ENCODE measurements at places on chromosomes 13 and 19.

- DNase-seq, result peak; percentile 39
Observed at GRCh38 chr19:31350693-31351055, 1.4 kb upstream of the TSHZ3 start.

GRCh38 chr13:109569958-109570711 is 216.2 kb downstream of the IRS2 start:
- DNase-seq, result peak; percentile 47

GRCh38 chr13:97352815-97353214 is 81.2 kb upstream of the RAP2A start:
- DNase-seq, result no peak

DNA sequence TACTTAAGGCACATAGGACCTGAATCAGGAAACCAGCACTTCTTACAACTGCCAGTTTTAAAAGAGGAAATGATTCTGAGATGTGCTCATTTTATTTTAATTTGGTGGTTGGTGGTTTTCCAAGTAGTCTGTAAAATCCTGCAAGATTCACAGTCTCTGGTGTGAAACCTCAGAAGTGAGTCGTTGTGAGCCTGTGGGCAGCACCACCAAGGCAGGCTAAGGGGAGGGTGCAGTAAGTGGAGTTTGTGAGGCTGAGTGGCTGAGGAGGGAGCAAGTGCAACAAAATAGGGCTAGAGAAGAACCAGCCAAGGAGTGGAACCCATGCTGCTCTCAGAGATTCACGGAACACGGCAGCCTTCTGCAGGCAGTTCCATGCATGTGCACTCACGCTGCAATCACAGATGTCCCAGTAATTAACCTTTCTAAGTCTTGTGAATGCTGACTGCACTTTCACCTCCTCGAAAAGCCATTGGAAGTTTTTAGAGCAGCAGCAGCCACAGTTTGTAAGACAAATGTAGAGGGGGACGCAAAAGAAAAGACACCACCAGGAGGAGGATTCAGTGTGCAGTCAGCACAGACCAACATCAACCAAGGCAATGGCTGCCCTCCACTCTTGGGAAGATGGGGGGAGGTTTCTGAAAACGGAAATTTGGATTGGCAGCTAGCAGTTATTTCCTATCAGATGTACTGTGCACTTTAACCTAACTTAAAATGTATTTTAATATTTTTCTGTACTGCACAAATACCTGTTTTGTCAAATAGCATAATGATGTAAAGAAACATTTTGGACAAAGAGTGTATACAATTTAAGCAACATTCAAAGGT is 44.9 kb downstream of the ESD start:
- peak; percentile 53 for DNase-seq

DNA sequence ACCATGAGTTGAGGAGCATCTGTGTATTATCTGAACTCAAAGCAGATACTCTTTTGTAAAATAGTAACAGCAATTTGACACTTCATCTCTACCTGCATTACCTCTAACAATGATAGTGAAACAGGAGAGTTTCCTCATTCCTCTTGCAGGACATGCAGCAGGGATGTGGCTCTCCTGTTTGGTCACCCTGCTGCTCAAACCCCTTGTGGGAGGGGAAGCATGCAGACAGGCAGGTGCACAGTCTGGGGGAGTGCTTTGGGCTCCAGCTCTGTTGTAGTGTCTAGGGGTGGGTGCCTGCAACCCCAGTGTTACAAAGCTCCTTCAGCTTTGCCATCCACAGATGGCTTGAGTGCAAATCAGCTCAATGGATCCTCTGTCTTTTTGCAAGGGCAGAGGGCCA is 827.6 kb downstream of the DACH1 start:
- no peak for DNase-seq

DNA sequence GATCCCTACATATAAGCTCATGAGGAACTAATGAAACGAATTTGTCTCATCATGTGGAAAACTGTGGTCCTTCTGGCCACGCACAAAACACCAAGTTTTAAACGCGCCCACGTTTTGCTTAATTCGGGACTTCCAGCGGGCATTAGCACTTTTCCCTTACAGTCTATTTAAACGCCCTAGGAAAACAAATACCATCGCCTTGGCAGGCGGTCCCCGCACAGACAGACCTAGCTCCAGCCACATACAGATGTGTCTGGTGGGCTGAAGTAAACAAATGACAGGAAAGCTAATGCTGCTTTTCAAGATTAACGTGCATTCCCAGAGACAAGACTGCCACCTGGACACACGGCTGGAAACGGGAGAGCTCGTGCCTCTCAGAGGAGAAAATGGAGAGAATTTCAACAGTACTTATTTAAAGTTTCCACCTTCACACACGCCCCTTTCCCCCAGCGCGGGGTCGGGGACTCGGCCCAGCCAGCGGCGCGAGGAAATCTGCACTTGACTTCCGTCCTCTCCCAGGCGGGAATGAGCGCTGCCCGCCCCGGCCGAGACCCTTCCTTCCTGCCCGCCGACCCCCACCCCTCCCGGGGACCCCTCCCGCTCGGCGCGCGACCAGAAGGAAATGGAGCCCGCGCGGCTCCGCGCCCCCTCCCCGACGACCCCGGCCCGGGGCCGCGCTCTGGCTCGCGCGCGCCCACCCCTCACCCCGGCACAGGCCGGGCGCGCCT is 931 bp downstream of the USP12 start:
- peak; percentile 37 for DNase-seq

All from CD4-positive, alpha-beta T cell treated with Interferon alpha-2 for 1 hour (primary cell).